ENCODE measurements at places on chromosomes 11 and 22.

DNA sequence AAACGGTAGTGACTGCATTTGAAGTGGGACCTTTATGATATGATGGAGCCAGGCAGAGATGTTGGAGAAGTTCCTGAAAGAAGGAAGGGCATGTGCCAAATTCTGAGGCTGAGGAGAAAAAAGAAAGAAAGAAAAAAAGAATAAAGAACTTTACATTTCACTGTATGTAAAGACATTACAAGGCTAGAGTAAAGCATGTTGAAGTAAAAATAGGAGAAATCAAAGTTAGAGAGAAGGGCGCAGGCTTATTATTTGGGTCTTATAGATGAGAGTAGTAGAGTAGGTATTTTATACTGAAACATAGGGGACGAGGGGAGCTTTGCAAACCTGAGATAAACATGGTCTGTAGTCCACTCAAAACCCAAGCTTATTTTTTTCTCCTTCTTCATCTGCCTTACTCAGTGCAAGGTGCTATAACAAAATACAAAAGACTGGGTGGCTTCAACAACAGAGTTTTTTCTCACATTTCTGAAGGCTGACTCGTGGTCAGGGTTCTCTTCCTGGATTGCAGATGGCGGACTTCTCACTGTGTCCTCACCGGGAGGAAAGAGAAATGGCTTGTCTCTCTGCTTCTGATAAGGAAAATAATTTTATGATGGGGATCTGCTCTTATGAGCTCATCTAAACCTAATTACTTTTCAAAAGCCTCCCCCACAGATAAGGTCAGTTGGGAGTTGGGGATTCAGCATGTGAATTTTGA is 2.7 kb downstream of the HBG1 start:
- DNase-seq, result no peak

DNA sequence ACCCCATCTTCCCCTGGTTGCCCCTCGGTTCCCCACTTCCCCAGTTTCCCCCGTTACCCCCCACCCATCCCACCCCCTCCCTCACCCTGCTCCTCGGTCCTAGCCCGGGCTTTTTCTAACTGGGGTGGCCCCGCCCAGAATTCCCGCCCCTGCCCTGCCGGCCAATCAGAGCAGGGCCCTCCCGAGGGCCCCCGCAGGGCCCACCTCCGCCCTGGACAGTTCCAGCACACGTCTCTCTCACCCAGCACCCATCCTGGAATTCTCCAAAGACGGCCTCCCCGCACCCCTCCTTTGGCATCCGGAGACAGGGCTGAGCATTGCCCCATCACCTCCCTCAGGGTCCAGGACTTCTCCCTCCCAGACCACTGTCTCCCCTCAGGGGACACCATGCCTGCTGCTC is at the start of gene H19:
Gene H19, minus strand, starts transcription at position 88 of the 400 bp plus-strand sequence.
- no peak for DNase-seq

DNA sequence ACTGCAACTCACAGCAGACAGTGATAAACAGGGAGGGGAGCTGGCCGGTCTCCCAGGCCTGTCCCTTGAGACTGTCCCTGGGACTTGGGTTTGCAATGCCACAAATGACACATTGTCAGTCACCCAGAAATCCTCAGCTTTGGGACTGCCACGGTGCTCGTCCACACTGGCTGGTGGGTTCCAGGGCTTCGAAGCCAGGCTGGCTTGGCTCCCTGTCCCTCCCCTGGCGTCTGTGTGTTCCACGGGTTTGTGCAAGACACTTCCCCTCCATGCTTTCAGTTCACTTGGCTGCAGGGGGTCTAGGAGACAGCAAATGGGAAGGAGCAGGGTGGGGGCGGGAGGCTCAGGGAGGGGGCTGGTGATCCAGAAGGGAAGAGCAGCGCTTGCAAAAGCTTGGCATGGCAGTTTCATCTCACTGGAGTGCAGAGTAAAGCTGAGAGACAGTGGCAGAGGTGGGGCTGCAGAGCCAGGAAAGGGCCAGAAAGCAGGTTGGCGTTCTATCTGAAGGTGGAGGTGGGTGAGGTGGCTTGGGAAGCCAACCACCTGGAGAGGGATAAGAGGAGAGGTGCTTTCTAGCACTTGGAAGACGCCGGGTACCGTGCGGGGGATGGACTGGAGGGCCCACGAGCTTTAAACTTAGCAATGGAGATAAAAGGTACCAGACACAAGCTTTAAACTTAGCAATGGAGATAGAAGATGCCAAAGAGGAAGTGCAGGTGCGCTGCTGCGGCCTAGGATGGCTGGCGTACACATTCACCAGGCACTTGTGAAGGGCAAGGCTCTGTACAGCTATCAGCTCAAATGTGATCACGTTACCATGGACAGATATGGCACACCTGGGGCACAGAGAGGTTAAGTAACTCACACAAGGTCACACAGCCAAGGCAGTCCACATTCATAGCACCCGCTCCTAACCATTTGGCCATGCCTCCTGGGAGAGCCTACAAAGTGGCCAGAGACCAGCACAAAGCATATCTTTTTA is 86.4 kb upstream of the SHISAL1 start:
- no peak for DNase-seq

GRCh38 chr11:31340903-31341572 is 28.5 kb downstream of the DCDC1 start:
- no peak for DNase-seq

GRCh38 chr11:726278-727220 is 20.5 kb downstream of the EPS8L2 start:
- no peak for DNase-seq

DNA sequence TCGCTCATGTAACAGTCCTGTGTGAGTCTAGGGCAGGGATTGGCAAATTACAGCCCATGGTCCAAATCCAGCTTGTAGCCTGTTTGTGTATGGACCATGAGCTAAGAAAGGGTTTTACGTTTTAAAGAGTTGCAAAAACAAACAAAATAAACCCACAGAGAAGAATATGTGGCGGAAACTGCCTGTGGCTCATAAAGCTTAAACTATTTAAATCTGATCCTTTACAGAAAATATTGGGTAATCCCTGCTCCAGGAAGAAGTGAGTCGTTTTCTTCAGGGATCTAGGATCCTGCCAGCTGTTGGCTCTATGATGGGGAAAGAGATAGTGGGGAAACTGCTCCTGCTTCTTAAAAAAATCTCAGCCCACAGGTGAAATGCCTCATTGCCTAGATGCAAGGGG is 3.4 kb upstream of the OR6Q1 start:
- no peak for DNase-seq

DNA sequence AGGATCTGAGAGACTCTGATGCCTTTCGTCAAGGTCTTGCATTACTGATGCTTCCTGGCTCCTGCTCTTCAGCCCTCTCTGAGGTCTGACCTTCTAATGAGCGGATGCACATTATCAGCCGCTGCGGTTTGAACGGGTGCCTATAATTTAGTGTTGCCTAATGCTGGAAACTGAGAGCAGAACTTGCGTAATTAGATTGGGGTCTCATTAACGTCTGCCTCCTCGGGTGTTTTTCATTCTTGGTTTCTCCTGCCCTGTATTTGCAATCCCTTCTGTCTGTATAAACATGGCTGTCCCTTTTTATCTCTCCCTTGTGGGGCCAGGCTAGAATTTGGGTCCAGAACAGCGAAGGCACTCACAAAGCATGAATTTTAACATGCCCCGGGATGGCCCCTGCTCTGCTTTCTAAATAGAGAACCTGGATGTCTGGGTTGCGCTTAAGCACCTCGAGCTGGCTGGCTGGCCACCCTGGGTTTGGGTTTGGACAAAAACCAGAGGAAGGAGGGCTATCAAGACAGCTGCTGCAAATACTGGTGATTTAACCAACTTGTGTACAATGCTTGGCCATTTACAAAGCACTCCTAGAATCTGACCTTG is 118.6 kb downstream of the TIMP3 start:
- DNase-seq, result peak; percentile 32

- DNase-seq, result peak; percentile 24
These were observed 36.6 kb upstream of the VPREB1 start for GRCh38 chr22:22207845-22208564.

DNA sequence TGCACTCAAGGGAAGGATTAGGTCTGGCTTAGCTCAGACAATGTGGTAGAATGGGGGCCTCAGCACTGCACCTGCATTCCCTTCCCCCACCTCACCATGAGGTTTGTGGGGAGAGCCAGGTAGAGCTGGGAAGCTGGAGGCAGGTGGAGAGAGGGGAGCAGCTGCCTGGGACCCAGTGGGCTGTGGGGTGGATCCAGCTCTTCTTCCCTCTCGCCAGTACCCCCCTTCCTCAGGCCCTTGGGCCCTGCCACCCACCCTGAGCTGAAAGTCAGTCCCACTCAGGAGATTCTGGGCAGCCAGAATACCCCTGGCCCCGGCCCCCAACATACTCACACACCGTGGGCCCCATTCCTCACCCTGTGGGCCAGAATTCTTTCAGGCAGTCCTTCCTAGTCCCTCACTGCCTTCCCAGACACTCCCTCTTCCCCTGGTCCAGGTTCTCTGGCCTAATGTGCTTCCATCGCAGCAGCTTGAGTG is 3.1 kb upstream of the POLD4 start:
- DNase-seq, result no peak

DNA sequence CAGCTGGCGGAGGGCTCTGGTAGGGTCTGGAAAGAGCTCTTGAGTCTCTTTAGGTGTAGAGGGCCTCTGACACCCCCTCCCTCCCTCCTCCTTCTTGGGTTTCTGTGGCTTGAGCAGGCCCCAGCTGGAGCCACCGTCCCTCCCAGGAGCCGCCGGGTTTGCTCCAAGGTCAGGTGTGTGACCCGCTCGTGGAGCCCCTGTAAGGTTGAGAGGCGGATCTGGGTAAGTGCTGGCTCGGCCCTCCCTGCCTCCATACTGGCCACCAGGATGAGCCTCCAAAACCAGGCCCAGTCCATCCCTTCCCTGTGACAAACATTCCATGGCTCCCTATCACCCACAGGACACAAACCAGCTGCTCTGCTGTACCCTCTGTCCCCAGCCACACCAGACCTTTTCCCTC is 9.3 kb downstream of the PLEKHB1 start:
- DNase-seq, result no peak

GRCh38 chr11:36390963-36391471 is 94.9 kb downstream of the PRR5L start:
- no peak for DNase-seq

DNA sequence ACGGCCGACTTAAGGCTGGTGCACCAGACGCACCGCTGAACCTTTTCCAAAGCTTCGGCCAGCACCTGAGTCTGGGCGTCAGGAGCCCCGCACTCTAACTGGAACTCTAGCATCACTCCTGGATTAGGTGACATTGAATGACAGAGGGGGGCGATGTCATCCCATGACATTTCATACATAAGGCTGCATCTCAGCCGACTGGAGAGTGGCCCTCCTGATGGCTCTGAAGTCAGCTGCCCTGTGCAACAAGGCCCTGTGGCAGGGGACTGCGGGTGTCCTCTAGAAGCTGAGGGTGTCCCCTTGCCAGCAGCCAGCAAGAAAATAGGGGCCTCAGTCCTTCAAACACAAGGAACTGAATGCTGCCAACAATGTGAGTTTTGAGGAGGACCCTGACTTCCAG is 10.1 kb upstream of the FADS3 start:
- DNase-seq, result no peak

DNA sequence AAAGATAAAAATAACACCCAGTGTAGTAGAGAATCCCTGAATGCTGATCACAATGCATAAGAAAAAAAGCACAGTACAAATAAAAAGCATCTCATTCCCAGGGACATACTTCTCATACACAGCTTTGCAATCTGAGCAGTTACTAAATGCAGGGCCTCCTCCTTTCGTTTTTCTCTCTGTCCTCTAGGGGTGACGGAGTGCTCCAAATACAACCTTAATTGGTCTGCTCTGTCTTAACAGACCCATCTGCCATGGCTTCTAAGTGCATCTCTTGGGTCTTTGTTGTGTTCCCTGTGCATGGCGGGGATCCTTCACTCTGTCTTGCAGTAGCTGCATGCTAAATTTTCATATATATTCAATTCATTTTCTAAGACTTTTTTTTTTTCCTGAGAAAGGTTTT is 1114.2 kb upstream of the RAG2 start:
- no peak for DNase-seq

- no peak for DNase-seq
These were observed 11.0 kb downstream of the TNKS1BP1 start for GRCh38 chr11:57313788-57314135.

GRCh38 chr11:96155627-96156378 is 187.2 kb downstream of the MAML2 start:
- DNase-seq, result peak; percentile 90

DNA sequence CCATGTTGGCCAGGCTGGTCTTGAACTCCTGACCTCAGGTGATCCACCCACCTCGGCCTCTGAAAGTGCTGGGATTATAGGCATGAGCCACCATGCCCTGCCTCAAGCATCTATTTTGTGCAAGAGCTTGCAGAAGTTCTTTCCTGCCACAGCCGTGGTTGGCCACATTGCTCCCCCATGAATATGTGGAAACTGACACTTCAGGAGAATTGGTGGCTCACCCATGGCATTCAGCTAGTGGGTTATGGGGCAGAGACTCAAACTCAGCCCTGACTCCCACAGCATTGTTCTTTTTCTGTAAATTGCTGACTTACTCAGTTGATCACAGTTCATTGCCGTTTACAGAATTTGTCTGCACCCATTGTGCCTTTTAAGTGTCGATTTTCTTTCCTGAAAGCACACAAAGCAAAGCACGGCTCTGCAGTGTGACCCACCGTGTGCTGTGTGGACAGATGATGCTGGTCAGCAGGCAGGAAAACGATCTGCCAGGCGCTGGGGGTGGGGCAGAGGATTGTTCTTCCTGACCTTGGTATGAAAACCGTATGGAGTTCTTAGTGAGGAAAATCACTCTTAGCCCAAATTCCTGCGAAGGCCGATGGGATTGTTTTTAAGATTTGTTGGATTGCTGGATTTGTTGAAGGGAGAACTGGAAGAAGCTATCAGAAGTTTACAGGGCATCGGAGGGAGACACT is 115.6 kb downstream of the PTPRJ start:
- no peak for DNase-seq

DNA sequence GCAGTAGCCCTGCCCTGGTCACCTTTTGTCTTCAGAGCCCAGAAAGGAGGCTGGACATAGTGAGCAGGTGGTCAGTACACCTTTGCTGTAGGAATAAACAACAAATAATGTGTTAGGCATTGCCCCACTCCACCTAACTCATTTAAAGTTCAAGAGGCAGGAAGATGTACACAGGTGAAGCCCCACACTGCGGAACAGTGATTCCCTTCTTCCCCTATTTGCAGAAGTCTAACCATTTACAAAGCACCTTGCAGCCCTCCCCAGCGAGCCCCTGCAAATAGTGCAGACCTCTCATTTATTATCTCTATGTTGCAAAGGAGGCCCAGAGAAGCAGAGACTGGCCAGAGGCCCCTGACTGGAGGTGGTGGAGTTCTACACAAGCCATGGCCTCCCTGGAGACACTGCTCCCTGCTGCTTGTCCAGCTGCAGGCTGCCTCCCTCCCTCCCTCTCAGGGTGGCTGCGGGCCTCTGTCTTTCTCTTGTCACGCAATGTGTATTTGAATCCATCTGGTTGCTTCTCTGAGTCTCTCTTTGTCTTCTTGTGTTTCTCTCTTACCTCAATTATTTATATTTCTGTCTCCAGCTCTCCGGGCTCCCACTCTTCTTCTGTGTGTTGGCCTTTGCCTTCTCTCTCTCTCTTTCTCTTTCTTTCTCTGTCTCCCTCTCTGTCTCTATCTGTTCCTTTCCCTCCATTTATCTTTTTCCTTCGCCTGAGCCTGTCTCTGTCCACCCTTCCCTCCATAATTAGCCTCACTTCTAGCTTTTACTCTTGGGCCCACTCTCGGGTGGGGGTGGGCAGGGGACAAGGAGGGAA is 59.1 kb upstream of the PRDM11 start:
- no peak for DNase-seq

All from GM04504 (cell line).